Right ventricle myocardium superior (tissue), 1 donor: ENCODE measurements at places on chromosomes 12 and 14. TPM values are rescaled to one million over a fixed set of nuclear protein-coding genes. Genes with fewer than 3 reads are reported as not detected.

CLIP1 gene
- 92.5 TPM for total RNA-seq

DNA sequence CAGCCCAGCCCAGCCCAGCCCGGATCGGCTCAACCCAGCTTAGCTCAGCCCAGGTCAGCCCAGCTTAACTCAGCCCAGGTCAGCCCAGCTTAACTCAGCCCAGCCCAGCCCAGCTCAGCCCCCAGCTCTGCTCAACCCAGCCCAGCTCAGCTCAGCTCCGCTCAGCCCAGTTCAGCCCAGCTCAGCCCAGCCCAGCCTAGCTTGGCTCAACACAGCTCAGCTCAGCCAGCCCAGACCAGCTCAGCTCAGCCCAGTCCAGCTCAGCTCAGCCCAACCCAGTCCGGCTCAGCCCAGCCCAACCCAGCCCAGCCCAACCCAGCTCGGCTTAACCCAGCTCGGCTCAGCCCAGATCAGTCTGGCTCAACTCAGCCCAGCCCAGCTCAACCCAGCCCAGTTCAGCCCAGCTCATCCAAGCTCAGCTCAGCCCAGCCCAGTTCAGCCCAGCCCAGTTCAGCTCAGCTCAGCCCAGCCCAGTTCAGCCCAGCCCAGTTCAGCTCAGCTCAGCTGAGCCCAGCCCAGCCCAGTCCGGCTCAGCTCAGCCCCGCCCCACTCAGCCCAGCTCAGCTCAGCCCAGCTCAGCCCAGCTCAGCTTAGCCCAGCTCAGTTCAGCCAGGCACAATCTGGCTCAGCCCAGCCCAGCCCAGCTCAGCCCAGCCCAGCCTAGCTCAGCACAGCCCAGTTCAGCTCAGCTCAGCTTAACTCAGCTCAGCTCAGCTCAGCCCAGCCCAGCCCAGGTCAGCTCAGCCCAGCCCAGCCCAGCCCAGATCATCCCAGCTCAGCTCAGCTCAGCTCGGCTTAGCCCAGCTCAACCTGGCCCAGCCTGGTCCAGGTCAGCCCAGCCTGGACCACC, 331.7 kb downstream of the TMEM121 start:
- DNase-seq = peak; percentile 28

DNA sequence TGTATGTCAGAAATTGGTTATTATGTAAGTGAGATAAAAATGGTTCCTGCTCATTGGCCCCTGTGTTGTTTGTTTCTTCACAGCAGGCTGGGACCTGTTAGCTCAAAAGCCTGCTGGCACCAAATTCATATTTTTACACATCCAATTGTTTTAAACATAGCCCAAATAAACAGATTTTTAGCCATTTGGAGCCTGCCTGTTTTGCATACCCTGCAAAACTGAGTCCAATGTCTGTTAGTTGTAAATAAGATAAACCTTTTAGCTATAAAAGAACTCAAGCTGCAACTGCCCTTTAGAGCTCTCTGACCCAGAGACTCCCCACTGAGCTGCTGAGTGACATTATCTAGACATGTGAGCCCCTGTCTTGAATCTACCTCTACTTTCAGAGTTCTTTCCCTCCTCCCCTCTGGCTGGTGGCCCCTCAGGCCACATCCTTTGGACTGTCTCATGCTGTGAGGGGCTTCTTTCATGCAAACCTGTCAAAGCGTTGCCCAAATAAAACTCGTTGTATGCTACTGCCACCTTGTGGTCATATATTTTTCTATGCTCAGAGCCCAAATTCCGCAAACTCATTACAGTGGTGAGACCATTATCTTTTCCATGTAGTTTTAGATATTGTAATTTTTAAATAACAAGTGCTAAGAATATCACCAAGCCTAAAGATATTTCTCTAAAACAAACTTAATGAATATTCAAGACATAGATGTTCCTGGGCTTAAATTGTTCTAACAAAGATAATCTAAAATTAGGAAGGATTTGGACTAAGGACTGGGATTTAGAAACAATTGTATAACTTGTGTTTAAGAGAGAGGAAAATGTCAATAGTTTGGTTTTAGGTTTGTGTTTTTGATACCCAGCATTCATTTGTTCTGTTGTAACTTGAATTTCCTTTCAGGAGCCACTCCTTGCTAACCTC, 337.9 kb downstream of the AACS start:
- DNase-seq = no peak

- no peak for DNase-seq
Measured at GRCh38 chr12:66964629-66965028, 285.8 kb upstream of the GRIP1 start.

DNA sequence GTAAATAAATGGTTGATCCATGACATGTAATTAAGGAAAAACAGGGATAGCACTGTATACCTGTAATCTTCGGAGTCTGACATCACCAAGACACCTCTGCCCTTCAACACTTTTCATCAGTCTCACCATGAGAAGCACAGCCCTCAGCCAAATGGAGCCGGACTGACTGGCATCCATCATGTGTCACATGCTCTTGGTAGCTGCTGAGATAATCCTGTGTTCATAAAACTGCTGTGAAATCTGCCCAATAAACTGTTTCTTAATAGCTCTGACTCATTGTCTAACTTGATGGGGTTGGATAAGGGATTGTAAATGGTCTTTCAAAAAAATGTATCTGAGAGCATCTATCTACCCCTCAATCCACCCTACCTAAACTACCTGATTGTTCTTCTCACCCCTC, 33.6 kb downstream of the KCNH5 start:
- no peak for DNase-seq

DNA sequence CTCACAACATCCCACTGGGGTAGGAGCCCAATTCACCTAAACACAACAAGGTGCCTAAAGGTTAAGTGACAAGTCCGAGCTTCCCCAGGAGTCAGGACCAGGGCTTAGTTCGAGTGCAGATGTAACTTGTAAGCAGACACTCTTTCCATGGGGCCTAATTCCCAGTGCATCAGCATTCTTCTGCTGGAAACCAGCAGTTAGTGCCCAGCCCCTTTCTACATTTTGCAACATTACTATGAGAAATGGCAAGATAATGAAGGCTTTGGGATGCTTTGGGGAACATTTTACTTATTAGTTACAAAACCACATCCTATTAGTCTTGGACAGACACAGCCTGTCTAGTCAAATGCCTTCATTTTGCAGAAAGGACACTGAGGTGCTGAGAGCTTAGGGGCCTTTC, 179.8 kb downstream of the CALM1 start:
- DNase-seq = no peak

GRCh38 chr14:29078810-29079522, 312.4 kb downstream of the FOXG1 start:
- DNase-seq = no peak

RFX4 gene
- not detected for total RNA-seq

- no peak for DNase-seq
Measured at GRCh38 chr14:86334355-86334754, 804.4 kb downstream of the FLRT2 start.
